ENCODE measurements at places on chromosomes 11 and 22. TPM values are rescaled to one million over a fixed set of nuclear protein-coding genes. Genes with fewer than 3 reads are reported as not detected.

SEC14L6 gene
- 0.16 TPM for total RNA-seq

TTC38 gene
- total RNA-seq: 16.1 TPM

MMP7 gene
- 8.4 TPM for total RNA-seq

- no peak for DNase-seq
These were observed 64.4 kb downstream of the FAM76B start for GRCh38 chr11:95725196-95725595.

DNA sequence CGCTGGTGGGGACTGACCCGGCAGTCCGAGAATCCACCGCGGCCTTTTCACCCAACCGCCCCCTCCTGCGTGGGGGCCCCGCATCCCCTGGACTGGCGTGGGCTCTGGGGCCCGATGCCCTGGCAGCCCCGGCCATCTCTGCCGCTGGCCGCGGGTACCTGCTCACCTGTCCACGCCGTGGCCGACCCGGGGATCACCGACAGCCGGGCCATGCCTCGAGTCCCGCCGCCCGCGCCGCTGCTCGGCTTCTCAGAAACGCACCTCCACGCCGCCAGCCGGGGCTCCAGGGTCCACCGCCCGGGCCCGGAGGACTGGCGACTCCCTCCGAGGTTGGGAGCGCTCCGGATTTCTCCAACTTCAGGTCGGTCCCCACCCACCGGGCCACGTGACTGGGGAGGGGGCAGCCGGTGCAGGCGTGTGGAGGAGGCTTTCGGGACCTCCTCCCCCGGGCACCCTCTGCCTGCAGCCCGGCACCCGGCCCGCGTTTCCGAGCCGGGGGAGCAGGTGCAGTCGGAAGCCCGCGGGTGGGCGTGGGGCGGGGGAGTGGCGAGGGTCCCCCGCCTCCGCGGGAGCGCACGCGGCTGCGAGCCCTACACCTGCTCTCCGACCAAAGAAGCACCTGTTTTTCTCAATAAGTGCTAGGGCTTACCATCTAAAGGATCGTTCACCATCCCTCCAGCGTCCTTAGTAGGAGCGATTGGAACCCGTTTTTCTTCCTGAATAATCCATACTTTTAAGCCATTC is 554 bp upstream of the NRIP3 start:
- no peak for DNase-seq

GRCh38 chr11:47656260-47656885 is 14.0 kb upstream of the MTCH2 start:
- no peak for DNase-seq

DNA sequence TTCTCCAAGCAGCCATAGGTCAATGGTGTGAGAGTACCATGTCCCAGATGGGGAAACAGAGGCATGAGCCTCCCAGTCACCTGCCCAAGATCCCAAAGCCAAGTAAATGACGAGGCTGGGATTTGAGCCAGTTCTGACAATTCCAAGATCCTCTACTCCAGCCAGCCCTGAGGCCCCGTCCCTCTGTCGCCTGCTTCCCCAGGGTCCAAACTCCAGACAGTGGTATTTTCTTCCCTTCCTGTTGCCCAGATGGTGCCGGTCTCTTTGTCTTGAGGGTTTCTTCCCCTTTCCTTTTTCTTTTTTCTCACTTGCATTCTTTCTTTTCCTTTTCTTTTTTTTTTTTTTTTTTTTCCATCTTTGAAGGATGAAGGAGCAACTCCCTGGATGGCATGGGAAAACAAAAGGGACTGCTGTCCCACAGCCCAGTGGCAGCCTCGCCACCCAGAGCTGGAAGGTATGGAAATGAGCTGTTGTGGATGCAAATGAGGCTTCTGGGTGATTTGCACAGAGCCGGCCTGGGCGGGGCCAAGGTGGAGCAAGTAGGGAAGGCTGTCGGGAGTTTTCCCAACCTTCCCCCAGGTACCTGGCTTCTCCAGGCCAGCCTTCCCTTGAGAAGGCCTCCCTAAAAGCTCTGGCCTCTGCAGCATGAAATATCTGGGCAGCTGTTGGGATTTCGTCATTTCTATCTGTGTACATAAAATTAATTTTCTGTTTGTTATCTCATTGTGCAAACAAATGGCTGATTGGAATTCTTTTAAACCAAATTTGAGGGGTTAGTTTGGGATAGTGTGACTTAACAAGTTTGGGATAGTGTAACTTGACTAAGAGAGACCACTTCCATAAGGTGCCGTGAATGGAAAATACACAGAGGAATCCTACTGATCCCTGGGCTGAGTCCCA is 146.8 kb downstream of the MN1 start:
- DNase-seq: no peak

- no peak for DNase-seq
These were observed 134.1 kb downstream of the CCDC34 start for GRCh38 chr11:27228906-27229290.
